ENCODE measurements at places on chromosomes 2 and 18.

- peak; percentile 11 for DNase-seq
Observed at GRCh38 chr18:45910405-45911023, 56.6 kb downstream of the EPG5 start.

DNA sequence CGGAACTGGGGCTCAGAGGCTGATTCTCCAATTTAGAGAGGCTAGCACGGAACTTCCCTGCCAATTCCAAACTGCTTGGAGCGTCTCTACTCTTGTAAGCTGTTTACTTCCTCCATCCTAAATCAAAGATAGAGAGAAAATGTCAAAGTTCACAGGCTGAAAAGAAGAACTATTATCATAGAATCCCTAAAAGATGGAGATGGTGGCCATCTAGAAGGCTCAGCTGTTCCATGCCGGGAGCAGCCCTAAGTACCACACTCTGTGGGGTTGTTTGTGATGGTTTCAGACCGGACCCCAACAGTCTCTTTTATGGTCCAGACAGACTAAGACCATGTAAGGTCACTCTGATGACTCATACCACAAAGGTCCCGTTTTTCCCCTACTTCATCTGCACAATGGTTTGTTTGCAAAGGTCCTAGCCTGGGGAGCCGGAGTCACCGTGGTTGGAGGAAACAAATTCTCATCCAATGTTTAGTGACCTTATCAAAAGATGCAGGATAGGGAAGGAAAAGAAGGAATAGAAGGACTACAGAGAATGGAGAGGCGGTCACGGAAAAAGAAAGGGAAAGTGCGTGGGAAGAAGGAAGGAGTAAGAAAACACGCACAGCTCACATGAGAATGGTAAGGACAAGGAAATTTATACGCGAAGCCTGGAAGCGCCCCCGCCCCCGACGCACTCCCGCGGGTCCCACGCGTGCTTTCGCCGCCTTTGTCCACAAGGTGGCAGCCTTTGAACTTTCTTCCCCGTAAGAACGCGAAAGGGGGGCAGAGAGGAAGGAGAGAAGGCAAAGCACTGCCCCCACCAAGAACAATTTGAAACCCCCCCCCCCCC is 453 bp upstream of the ANTXR1 start:
- peak; percentile 65 for DNase-seq

DNA sequence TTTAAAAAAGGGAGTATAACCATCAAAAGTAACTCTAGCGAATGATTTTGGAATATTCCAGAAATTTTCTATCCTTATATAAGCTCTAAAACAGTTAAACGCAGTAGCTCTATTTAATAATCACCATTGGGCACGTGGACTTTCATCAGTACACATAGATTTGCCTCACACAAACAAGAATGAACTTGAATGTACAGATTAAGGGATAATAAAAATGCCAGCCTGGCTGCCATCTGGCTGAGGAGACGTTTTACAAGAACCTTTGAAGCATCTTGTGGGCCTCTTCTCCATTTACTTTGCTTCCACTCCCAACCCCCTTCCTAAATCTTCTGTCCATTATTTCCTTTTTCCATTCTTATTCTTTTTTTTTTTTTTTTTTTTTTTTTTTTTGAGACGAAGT is 47.2 kb downstream of the AGAP1 start:
- DNase-seq = no peak

DNA sequence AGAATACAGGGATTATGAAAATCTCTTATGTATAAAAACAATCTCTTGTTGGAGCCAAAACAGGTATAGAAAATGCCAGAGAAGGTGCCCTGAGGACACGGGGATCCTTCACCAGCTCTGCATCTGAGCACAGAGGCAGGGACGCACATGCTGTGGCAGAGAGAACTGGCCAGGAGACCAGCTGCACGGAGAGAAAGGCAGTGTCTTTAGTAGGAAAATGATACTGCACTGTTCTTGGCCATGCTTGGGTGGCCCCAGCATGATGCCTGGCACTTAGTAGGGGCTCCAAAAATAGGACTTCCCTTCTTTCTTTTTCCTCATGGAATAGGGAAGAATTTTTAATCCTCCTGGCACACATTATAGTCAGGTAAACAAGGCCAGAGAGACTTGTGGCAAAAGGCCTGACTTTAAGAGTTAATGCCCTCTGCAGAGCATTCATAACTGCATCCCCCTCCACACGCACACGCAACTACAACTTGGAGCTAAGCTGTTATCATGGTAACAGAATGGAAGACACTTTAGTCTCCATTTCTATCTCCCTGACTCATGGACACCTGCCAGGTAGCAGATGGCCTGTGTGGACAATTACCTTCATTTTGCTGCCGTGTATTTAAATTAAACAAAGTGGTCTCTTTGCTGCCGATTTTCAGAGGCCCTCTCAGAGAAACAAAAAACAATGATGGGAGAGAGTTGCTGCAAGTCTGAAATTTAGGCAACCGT is 59.7 kb upstream of the DNMT3A start:
- no peak for DNase-seq

DNA sequence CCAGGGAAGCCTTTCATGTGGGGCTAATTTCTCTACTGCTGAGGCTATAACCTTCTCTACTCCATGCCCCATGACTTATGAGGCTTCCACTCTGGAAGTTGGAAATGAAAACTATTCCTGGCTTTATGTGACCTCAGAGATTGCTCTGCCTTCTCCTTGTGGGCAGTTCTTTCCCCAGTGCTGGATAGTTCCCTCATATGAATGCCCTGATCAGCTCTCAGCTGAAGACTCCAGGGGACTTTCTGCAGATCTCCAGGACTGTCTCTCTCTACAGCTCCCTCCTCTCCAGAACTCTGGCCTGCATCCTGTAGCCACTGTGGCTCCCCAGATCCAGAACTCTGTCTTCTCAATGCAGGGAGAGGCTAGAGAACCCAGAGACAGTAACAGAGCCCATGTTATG is 235.1 kb downstream of the SEPTIN10 start:
- DNase-seq = no peak
